Activated CD4-positive, alpha-beta T cell treated with anti-CD3 and anti-CD28 coated beads, Interleukin-2, amount 10 ng/mL, durations not matched to agents 24 days and 14 days (primary cell): ENCODE measurements at places on chromosomes 7 and 10.

GRCh38 chr7:157676456-157677255, 339.9 kb downstream of the DNAJB6 start:
- H3K27ac ChIP-seq: no peak overlapping the region
- H3K4me1 ChIP-seq: no peaks in the 10 kb centered on the region
- peaks cover 46% of the 10 kb centered on the region for H3K27me3 ChIP-seq
- H3K4me3 ChIP-seq: no peak overlapping the region
- H3K36me3 ChIP-seq: no peaks in the 10 kb centered on the region
- DNase-seq: no peak

DNA sequence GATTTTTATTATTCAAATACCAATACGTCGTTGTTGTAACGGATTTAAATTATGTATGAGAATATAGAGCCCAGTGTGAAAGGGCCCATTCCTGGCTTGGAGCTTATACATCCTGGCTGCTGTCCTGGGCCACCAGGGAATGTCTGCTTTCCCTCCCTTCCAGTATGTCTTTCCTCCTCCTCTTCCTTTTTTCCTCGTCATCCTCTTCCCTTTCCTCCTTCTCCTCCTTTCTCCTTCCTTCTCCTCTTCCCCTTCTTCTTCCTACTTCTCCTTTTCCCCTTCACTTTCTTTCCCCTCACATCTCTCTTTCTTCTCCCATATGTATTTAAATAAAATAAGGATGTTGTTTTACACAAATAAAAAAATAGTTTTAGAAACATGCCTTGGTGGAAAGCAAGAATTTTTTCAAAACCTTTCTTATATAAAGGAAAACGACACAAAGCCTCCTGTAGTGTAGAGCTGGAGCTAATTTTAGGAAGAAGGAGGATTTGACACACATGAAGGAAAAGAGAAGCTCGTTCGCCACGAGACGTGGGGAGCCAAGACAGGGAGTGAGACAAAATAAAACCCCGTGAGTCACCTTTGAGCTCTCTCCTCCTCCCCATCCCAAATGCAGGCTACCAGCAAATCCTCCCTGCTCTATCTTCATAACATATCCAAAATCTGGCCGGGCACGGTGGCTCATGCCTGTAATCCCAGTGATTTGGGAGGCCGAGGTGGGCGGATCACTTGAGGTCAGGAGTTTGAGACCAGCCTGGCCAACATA, 301.1 kb upstream of the LYZL1 start:
- peaks cover 3% of the 10 kb centered on the region for H3K4me1 ChIP-seq
- no peaks in the 10 kb centered on the region for H3K27me3 ChIP-seq
- no peak overlapping the region for H3K27ac ChIP-seq
- no peak for DNase-seq

DNA sequence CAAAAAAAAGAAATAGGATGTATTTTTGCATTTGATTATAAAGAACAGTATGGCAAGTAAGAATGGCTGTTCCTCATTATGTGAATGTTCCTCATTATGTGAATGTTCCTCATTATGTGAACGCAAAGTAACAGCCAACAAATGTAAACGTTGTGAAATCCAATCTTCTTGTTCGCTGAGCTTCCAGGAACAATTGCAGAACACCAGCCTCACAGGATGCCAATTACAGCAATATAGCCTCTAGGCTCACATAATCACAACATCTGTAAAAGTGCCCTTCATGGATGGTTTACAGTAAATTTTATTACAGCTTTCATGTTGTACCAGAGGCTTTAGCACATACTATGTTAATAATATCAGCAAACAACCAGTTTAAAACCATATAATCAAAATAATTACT, 71.6 kb downstream of the THSD7A start:
- no peaks in the 10 kb centered on the region for H3K4me1 ChIP-seq
- DNase-seq: no peak
- no peaks in the 10 kb centered on the region for H3K36me3 ChIP-seq
- H3K27me3 ChIP-seq: no peaks in the 10 kb centered on the region
- H3K27ac ChIP-seq: no peak overlapping the region

DNA sequence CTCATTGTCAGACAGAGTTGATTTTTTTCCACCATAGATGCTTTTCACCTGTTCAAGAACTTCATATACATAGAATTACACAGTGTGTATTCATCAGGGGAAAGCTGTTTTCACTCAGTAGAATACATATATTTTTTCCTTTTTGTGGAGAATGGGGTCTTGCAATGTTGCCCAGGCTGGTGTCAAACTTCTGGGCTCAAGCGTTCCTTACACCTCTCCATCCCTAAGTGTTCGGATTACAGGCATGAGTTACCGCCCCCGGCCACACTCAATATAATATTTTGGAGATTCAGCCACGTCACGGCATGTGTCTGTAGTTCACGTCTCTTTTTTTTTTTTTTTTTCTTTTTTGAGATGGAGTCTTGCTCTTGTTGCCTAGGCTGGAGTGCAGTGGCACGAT, 7.5 kb upstream of the SMC3 start:
- no peaks in the 10 kb centered on the region for H3K36me3 ChIP-seq
- peaks cover 56% of the 10 kb centered on the region for H3K27me3 ChIP-seq
- H3K4me1 ChIP-seq: peaks cover 11% of the 10 kb centered on the region
- H3K27ac ChIP-seq: no peak overlapping the region
- no peak for DNase-seq
- H3K4me3 ChIP-seq: no peak overlapping the region

DNA sequence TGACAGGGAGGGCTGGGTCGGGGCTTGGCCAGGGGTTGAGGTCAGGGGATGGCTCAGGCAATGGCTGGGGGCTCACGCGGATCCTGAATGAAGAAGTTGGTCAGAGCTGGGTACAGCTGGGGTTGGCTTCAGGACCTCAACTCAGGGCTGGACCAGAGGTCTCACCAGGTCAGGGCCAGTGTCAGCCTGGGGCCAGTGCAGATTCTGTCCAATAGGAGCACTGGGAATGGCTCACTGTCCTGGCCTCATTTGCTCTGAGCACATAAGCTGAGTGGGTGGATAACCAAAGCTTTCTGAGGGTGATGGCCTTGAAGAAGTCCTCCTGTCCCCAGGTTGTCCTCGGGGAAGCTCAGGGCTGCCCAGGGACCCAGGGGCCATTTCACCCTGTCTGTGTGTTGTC, 54.9 kb upstream of the PCBD1 start:
- no peaks in the 10 kb centered on the region for H3K4me1 ChIP-seq
- no peaks in the 10 kb centered on the region for H3K36me3 ChIP-seq
- H3K27me3 ChIP-seq: no peaks in the 10 kb centered on the region
- H3K4me3 ChIP-seq: no peak overlapping the region
- no peak overlapping the region for H3K27ac ChIP-seq
- DNase-seq: no peak

DNA sequence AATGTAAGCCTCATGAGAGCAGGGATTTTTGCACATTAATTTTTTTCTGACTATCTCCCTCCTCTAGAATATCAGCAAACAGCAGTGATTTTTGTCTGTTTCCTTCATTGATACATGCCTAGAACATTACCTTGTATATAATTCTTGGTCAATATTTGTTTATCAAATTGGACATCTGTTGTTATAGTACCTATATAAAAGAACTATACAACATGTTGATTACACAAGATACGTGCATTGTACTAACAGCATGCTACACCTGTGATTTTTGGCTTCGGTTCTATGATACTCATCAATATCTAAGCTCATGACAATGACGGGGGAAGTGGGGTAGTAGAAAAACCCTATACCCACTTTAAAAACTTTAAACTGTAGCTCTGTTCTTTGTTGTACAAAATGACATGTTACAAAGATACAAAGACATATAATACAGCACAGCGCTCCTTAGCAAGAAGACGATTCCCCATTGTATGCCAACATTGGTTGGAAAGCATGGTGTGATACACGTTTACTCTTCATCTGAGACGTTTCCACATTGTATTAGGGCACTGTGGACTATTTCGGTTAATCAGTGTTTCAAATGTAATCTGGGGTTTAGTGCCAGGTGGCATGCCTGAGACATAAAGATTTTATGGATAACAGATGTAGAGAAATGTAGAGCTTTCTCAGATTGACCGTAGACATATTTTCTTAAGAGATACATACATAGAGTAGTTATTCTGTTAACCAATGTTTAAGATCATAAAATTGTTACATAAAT, 70.5 kb upstream of the FOXP2 start:
- H3K4me3 ChIP-seq: no peak overlapping the region
- H3K27ac ChIP-seq: no peak overlapping the region
- H3K4me1 ChIP-seq: no peaks in the 10 kb centered on the region
- no peaks in the 10 kb centered on the region for H3K27me3 ChIP-seq
- DNase-seq: no peak

GRCh38 chr10:11373717-11374171, 237.7 kb downstream of the USP6NL start:
- no peak overlapping the region for H3K4me3 ChIP-seq
- no peak for DNase-seq
- no peaks in the 10 kb centered on the region for H3K4me1 ChIP-seq
- no peak overlapping the region for H3K27ac ChIP-seq

DNA sequence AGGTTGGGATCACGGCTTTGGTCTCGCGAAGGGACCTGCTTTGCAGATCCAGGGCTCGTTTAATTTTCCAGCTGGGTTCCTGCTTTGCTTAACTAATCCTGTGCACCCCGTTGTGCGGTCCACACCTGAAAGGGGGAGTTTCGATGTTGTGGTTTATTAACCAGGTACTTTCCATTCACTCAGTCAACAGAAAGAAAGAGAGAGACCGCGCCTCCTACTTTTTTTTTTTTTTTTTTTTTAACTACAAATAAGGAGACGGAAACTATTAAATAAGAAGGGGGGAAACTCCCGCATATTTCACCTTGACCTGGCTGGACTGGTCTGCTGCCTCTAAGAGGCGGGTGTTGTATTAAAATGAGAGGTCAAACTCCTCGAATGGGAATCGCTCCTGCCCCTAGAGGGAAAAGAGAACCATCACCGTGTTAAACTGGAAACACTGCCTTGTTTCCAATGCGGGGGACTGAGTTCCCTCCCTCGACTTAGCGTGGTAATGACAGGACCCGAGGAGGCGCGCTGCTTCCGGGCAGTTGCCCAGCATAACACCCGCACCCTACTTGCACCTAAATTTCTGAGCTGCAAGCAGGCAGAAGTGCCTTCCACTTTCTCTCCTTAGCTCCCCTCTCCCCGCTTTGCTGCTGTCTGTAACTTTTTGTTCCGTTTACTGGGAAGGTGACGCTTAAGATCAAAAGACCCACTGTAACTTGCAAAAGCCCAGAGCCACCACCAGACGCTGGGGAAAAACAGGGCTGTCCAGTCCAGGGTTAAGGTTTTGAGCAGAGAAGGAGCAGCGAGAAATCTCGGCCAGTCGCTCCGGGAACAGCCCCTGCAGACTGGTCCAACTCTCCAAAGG, 1.1 kb upstream of the ITGB8 start:
- peaks cover 18% of the 10 kb centered on the region for H3K4me1 ChIP-seq
- H3K36me3 ChIP-seq: no peaks in the 10 kb centered on the region
- DNase-seq: peak; percentile 58
- peaks cover 70% of the 10 kb centered on the region for H3K27me3 ChIP-seq
- peak overlapping the region; percentile 80 for H3K27ac ChIP-seq
- H3K4me3 ChIP-seq: peak overlapping the region; percentile 87

DNA sequence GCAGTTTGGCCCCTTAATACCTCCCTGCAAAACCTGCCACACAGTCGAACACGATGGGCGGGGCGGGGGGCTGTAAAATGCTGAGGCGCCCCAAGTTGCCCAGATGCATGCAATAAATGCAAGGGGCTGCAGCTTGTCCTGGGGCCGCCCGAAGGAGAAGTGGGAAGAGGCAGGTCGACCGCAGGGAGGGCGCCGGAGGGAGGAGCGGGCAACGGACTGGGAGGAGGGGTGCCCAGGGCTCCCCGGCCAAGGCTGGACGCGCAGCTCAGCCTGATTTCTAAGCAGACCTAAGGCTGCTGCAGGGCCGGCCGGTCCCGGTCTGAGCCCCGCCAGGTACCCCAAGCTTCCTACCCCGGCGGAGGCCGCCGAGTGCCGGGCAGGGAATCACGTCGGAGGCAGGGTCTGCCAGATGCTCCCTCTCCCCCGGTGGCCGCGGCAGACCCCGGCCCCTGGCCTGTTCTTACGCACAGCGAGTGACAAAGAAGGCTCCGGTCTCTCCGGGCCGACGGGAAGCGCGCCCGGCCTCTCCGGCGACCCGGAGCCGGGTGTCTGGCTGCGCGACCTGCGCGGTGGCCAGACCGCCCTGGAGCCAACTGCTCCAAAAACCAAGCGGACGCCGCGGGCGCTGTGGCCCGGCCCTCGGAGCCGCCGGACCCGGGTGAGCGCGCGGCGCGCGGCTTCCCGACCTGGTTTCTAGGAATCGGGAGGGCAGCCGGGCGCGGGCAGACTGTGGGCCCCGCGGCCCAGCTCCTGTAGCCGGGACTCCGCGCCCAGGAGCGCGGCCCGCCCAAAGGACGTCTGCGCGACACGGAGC, 744 bp upstream of the EBF3 start:
- peak overlapping the region; percentile 65 for H3K27ac ChIP-seq
- H3K36me3 ChIP-seq: peaks cover 11% of the 10 kb centered on the region
- H3K4me3 ChIP-seq: no peak overlapping the region
- H3K27me3 ChIP-seq: peaks cover 63% of the 10 kb centered on the region
- peaks cover 8% of the 10 kb centered on the region for H3K4me1 ChIP-seq

DNA sequence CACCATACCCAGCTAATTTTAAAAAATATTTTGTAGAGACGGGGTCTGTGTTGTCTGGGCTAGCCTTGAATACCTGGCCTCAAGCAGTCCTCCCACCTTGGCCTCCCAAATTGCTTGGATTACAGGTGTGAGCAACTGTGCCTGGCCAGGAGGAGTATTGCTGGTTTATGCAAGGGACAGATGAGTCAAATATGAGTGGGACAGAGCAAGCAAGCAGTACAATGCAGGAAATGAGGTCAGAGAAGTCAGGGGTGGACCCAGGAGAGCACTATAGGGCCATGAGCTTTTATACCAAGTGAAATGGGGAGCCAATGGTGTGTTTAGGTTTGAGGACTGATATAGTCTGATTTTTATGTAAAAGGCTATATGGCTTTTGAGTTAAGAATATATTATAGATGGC, 6.3 kb downstream of the TSPAN13 start:
- no peaks in the 10 kb centered on the region for H3K36me3 ChIP-seq
- H3K27ac ChIP-seq: no peak overlapping the region
- peaks cover 28% of the 10 kb centered on the region for H3K27me3 ChIP-seq

- H3K4me3 ChIP-seq: no peak overlapping the region
- no peaks in the 10 kb centered on the region for H3K4me1 ChIP-seq
- no peaks in the 10 kb centered on the region for H3K27me3 ChIP-seq
- no peaks in the 10 kb centered on the region for H3K36me3 ChIP-seq
These were observed 39.6 kb downstream of the PDGFA start for GRCh38 chr7:479948-480499.

GRCh38 chr7:15280078-15280733, 281.6 kb downstream of the AGMO start:
- H3K27ac ChIP-seq: no peak overlapping the region
- no peaks in the 10 kb centered on the region for H3K36me3 ChIP-seq
- no peaks in the 10 kb centered on the region for H3K4me1 ChIP-seq
- H3K27me3 ChIP-seq: no peaks in the 10 kb centered on the region
- no peak for DNase-seq
- no peak overlapping the region for H3K4me3 ChIP-seq
